Endodermal cell (in vitro differentiated cells): ENCODE measurements at places on chromosomes 12 and 14. TPM values are rescaled to one million over a fixed set of nuclear protein-coding genes. Genes with fewer than 3 reads are reported as not detected.

- H3K4me3 ChIP-seq: no peak overlapping the region
- no peaks in the 10 kb centered on the region for H3K27me3 ChIP-seq
- H3K27ac ChIP-seq: no peak overlapping the region
- no peaks in the 10 kb centered on the region for H3K4me1 ChIP-seq
Observed at GRCh38 chr14:84129007-84129406, 1400.9 kb upstream of the FLRT2 start.

DNA sequence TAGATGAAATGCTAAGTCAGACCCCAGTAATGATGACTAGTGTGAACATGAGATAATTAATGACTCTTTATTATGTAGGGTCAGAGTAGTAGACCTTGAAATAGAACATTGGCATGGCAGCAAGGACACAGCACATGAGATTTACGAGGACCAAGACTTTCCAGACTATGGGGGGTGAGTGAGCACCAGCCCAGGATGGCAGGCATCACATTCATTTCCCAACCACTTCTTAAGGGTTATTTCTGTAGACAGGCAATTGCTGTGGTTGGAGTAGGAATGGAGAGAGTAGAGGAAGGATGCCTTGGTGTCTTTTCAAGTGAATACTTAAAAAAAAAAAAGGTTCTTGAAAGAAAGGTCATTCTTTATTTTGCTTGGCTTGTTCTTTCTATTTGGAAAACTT, 189.4 kb upstream of the DYRK2 start:
- H3K36me3 ChIP-seq: no peaks in the 10 kb centered on the region
- H3K4me3 ChIP-seq: no peak overlapping the region
- no peak overlapping the region for H3K27ac ChIP-seq
- no peak for DNase-seq
- H3K27me3 ChIP-seq: no peaks in the 10 kb centered on the region

- no peak for DNase-seq
- H3K4me3 ChIP-seq: no peak overlapping the region
- no peaks in the 10 kb centered on the region for H3K27me3 ChIP-seq
Observed at GRCh38 chr12:15752785-15753184, 36.4 kb downstream of the EPS8 start.

DNA sequence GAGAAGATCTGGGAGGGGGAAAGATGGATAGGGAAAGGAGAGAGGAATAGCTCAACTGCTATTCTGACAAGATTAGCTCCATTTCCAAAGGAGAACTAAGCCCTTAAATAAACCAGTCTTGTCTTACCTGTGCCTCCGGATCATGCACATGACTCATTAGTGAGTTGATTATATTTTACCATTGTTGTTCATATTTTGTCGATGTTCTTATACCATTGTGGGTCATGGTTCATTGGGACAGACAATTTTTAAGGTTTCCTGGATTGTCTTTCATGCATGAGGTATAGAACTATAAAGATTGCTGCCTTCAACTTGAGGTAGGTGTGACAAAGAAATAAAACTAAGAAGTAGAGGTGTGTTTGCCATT, 243.0 kb upstream of the ATP2B1 start:
- H3K27ac ChIP-seq: no peak overlapping the region
- DNase-seq: no peak
- H3K27me3 ChIP-seq: no peaks in the 10 kb centered on the region
- no peak overlapping the region for H3K4me3 ChIP-seq
- H3K4me1 ChIP-seq: peaks cover 13% of the 10 kb centered on the region

GRCh38 chr12:101784376-101784775, 45.1 kb upstream of the SYCP3 start:
- H3K27ac ChIP-seq: no peak overlapping the region
- no peaks in the 10 kb centered on the region for H3K4me1 ChIP-seq
- no peak for DNase-seq
- H3K36me3 ChIP-seq: peaks cover 12% of the 10 kb centered on the region
- no peaks in the 10 kb centered on the region for H3K27me3 ChIP-seq

DNA sequence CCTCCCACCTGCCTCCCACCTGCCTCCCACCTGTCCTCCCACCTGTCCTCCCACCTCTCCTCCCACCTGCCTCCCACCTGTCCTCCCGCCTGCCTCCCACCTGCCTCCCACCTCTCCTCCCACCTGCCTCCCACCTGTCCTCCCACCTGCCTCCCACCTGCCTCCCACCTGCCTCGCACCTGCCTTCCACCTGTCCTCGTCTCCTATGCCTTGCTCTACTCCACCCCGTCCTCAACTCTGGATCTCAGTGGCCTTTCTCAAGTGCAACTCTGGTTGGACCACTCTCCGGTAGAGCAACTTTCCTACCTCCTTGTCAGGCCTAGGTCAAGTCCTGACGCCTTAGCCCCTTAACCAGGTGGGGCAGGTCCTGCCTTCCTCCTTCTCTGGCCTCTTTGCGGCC, 29.3 kb upstream of the PEX5 start:
- H3K36me3 ChIP-seq: peaks cover 8% of the 10 kb centered on the region
- H3K4me1 ChIP-seq: no peaks in the 10 kb centered on the region
- peak; percentile 45 for DNase-seq
- H3K4me3 ChIP-seq: no peak overlapping the region

GRCh38 chr12:132604151-132604618, 6.2 kb downstream of the LRCOL1 start:
- no peaks in the 10 kb centered on the region for H3K36me3 ChIP-seq
- H3K4me1 ChIP-seq: no peaks in the 10 kb centered on the region
- no peak overlapping the region for H3K4me3 ChIP-seq
- peaks cover 81% of the 10 kb centered on the region for H3K27me3 ChIP-seq
- H3K27ac ChIP-seq: no peak overlapping the region

- H3K27ac ChIP-seq: no peak overlapping the region
- H3K4me1 ChIP-seq: no peaks in the 10 kb centered on the region
- H3K4me3 ChIP-seq: no peak overlapping the region
- DNase-seq: no peak
- H3K36me3 ChIP-seq: peaks cover 63% of the 10 kb centered on the region
- H3K27me3 ChIP-seq: no peaks in the 10 kb centered on the region
Observed at GRCh38 chr12:45852508-45852907, 123.0 kb downstream of the ARID2 start.

GRCh38 chr12:126404293-126404881, 1339.2 kb downstream of the AACS start:
- no peaks in the 10 kb centered on the region for H3K36me3 ChIP-seq
- no peaks in the 10 kb centered on the region for H3K4me1 ChIP-seq
- DNase-seq: no peak
- no peaks in the 10 kb centered on the region for H3K27me3 ChIP-seq
- no peak overlapping the region for H3K4me3 ChIP-seq
- H3K27ac ChIP-seq: no peak overlapping the region

- H3K27me3 ChIP-seq: no peaks in the 10 kb centered on the region
- no peak overlapping the region for H3K27ac ChIP-seq
- peaks cover 14% of the 10 kb centered on the region for H3K4me1 ChIP-seq
Observed at GRCh38 chr12:23561364-23562345, 387.8 kb downstream of the SOX5 start.

DNA sequence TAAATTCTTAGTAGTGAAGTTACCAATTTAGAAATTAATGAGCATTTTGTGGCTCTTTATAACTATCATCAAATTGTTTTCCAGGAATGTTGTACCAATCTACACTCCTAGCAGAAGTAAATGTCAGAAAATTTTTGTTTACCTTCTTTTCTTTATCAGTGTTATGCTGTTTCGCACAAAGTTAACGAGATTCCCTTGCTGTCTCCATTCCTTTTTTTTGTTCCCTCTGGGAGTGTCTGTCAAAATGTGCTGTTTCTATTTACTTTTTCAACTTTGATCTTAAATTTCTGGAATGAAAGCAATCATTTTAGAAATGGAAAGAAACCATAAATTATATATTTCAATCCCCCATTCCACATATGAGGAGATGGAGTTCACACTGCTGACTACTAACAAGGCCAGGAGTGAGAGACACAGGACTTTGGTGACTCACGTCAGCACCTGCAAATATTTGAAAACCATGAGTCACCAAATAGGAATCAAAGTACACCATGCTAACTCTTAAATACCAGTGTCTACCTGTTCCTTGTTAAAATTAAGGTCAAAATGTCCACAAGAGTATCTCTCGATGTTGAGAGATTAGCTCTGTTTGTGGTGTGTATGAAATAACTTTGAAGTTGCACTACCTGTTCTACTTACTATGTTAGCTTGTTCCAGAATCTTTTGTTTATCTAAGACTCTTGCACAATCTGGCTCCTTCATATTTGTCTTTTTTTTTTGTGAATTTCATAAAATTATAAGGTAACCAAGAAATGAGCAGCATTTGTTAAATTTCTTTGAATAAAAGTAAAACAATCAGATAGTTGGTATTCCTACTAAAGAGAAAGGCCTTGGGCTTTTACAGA, 106.0 kb downstream of the RMST start:
- H3K4me3 ChIP-seq: no peak overlapping the region
- no peak for DNase-seq
- peaks cover 2% of the 10 kb centered on the region for H3K4me1 ChIP-seq
- H3K27ac ChIP-seq: no peak overlapping the region
- H3K27me3 ChIP-seq: no peaks in the 10 kb centered on the region

- H3K27me3 ChIP-seq: no peaks in the 10 kb centered on the region
- no peak overlapping the region for H3K27ac ChIP-seq
- H3K4me1 ChIP-seq: peaks cover 7% of the 10 kb centered on the region
- H3K4me3 ChIP-seq: no peak overlapping the region
- H3K36me3 ChIP-seq: no peaks in the 10 kb centered on the region
Observed at GRCh38 chr12:52518574-52519386, 1.4 kb downstream of the KRT5 start.

Gene GLIPR1L1
- 1.3 and 4.2 TPM in 2 replicates for total RNA-seq

Gene SLC39A2
- total RNA-seq: 0.25 and 0.35 TPM in 2 replicates

Gene TAS2R8
- not detected in 3 replicates for total RNA-seq

Gene NELL2
- 5.1 to 7.5 TPM (median 5.5 TPM) in 3 replicates for total RNA-seq

Gene TAS2R7
- total RNA-seq: not detected in 2 replicates

Gene CAPZA3
- total RNA-seq: not detected in 2 replicates

Gene ZNF641
- total RNA-seq: 9.1 and 9.4 TPM in 2 replicates

Gene KRT77
- not detected in 2 replicates for total RNA-seq

Gene RAPGEF3
- 16.9 and 19.6 TPM in 2 replicates for total RNA-seq
